ENCODE measurements at places on chromosomes 16 and 17.

- DNase-seq: no peak
Measured at GRCh38 chr17:79415909-79416308, 194.9 kb downstream of the RBFOX3 start.

GRCh38 chr16:85608515-85608885 lies 4.6 kb upstream of the GSE1 start:
- DNase-seq: no peak

GRCh38 chr17:60421273-60422161 lies 772 bp upstream of the CHCT1 start:
- DNase-seq: peak; percentile 91

DNA sequence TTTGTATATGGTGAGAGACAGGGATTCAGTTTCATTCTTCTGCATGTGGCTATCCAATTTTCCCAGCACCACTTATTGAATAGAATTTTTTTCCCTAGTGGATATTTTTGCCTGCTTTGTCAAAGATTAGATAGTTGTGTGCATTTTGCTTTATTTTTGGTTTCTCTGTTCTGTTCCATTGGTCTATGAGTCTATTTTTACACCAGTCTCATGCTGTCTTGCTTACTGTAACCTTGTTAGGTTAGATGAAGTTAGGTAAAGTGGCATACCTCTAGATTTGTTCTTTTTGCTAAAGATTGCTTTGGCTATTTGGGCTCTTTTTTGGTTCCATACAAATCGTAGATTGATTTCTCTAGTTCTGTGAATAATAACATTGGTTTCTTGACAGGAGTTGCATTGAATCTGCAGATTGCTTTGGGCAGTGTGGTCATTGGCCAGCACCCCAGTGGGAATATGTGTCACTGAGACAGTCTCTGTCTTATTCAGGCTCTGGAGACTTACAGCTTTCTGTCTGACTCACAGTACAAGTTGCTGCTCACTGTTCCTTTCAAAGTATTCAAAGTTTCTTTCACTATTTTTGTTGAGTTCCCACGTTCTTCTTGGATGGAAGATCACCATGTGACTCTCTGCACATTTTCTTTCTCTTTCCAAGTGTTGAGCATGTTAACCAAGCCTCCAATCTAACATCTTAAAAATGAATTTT lies 709.1 kb downstream of the CDH11 start:
- peak; percentile 48 for DNase-seq

- DNase-seq: no peak
Measured at GRCh38 chr16:27767081-27767480, 217.1 kb downstream of the KATNIP start.

- no peak for DNase-seq
Measured at GRCh38 chr16:81816351-81816750, 37.3 kb downstream of the PLCG2 start.

DNA sequence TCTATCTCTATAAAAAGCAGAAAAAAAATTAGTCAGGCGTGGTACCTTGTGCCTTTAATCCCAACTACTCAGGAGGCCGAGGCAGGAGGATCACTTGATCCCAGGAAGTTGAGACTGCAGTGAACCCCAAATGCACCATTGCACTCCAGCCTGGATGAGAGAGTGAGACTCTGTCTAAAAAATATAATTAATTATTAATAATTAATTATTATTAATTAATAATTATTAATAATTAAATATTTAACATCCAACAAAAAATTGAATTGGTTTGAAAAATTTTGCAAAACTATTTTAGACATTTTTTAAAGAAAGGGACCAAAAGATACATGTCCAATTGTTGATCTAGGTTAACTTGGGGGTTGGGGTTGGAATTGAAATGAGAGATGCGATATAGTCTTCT lies 51.0 kb downstream of the MYH3 start:
- no peak for DNase-seq

DNA sequence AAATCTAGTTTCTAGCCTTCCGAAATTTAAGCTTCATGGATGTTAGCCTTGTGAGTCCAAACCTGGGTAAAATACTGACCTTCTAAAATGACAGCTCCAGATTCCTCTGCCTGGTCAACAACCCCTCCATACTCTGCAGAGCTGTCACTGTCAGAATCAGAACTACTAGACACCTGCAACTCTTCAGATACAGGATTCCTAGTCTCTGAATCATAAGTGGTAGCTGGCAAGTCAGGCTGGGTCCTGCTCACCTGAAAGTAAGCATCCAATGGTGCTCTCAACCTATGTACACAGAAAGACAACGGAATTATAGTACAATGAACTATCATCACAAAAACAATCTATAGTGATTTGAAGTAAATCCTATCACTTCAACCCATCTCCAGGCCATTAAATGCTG lies 14.8 kb downstream of the RFWD3 start:
- DNase-seq: no peak

GRCh38 chr16:47250983-47251382 lies 107.2 kb upstream of the NETO2 start:
- DNase-seq: no peak

- DNase-seq: no peak
Measured at GRCh38 chr17:4942760-4943508, 2.9 kb downstream of the RNF167 start.

DNA sequence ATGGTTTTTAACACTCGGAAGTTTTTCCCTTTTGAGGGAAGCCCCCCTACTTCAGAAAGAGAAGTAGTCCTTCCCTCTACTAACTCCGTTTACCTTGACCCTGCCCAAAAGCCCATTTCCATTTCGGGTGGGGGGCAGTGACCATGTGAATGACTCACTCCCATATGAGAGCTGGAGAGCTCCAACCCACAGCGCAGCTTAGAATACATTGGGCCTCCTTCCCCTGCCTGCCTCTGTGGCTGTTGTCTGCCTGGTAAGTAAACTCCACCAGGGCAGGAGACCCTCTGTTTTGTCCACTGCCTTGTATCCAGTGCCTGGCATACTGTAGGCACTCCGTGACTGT lies 985 bp downstream of the SGSM2 start:
- DNase-seq: peak; percentile 18

DNA sequence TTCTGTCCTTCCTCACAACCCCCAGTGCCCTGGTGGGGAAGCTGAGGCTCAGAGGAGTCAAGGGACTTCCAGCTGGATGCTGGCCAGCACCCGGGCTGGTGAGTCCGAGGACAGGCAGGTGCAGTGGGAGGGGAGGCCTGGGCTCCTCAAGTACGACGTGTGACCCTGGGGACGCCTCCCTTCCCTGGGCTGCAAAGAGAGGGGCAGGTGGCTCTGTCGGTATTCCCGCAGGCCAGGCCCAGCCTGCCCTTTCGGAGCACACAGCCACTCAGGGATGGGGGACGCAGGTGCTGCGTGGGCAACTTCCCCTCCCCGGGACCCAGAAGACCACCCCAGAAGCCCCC lies 33.1 kb upstream of the PVALEF start:
- no peak for DNase-seq

DNA sequence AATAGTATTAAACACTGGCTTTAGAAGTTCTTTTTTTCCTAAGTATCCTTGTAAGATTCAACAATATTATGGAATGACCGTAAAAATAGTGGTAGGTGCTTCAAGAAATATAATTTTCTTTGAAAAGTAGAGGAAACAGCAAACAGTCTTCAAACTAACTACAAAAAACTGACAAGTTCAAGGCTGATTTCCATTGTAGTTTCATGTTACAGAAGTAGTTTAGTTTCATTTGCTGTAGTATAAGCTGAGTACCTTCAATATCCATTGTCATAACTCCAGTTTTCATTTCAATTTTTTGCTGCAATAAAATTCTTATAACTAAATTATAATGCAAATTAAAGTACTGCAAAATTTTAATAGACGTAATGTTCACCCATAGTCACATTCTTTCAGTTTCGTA lies 19.3 kb downstream of the PHKB start:
- no peak for DNase-seq

- no peak for DNase-seq
Measured at GRCh38 chr16:69048328-69049120, 56.9 kb upstream of the HAS3 start.

DNA sequence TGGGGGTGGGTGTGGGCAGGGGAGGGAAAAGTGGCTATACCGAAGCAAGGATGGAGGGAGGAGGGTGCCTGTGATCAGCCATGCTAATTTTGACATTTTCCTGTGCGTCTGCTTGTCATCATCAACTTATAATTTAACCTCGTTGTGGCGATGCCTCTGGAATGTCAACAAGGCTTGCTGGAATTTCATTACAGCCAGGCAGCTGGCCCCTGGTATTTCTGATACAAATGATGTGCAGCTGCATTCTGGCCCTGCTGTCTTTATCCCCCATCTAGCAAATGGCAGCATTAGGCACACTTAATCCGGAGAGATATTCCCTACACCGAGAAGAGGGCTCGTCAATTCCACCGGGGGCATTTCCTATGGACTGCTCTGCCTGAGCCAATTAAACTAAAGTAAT lies 278.3 kb upstream of the CCL2 start:
- no peak for DNase-seq

GRCh38 chr17:57226793-57227192 lies 29.5 kb upstream of the MSI2 start:
- DNase-seq: no peak

DNA sequence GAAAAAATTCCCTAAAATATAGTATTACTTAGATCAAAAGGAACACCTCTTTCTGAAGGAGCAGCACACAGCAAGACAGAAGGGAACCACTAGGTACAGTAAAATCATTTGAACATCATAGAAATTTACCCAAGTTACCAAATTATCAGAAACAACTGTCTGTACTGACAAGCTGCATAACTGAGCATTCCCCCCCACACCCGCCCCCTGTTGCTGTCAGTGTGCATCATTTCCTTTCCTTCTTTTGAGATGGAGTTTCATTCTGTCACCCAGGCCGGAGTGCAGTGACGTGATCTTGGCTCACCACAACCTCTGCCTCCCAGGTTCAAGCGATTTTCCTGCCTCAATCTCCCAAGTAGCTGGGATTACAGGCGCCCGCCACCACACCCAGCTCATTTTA lies 120.7 kb downstream of the TRIM37 start:
- DNase-seq: no peak

GRCh38 chr16:2008009-2008526 lies 1.6 kb downstream of the ZNF598 start:
- DNase-seq: peak; percentile 89

GRCh38 chr16:1942047-1942809 lies 771 bp downstream of the MSRB1 start:
- no peak for DNase-seq

GRCh38 chr17:38824899-38825761 lies at the start of gene CWC25:
Gene CWC25, minus strand, starts transcription at chr17:38825321. Its CDS starts 138 bp downstream, at chr17:38825183.
- peak; percentile 95 for DNase-seq

DNA sequence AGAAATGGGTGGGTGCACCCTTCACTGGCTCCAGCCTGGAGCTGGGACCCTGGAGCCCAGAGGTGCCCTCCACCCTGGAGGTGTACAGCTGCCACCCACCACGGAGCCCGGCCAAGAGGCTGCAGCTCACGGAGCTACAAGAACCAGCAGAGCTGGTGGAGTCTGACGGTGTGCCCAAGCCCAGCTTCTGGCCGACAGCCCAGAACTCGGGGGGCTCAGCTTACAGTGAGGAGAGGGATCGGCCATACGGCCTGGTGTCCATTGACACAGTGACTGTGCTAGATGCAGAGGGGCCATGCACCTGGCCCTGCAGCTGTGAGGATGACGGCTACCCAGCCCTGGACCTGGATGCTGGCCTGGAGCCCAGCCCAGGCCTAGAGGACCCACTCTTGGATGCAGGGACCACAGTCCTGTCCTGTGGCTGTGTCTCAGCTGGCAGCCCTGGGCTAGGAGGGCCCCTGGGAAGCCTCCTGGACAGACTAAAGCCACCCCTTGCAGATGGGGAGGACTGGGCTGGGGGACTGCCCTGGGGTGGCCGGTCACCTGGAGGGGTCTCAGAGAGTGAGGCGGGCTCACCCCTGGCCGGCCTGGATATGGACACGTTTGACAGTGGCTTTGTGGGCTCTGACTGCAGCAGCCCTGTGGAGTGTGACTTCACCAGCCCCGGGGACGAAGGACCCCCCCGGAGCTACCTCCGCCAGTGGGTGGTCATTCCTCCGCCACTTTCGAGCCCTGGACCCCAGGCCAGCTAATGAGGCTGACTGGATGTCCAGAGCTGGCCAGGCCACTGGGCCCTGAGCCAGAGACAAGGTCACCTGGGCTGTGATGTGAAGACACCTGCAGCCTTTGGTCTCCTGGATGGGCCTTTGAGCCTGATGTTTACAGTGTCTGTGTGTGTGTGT lies 46.8 kb downstream of the IL21R start:
- no peak for DNase-seq

DNA sequence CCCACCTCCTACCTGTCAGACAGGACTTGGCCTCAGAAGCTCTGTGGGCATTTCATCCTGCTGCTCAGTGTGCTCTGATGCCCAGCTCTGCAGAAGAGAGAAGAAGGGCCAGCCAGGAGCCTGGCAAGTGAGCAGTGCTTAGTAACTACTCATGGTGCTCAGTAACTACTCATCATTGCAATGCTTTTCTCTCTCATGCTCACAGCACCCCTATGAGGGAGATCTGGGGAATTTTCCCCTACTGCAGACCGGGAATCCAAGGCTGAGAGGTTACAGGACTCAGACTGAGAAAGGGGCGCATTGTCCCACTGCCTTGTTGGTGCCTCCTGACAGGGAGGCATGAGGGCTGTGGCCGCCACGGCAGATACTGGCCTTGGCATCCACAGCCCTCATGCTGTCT lies 261.1 kb downstream of the C16orf95 start:
- DNase-seq: peak; percentile 52

- no peak for DNase-seq
Measured at GRCh38 chr16:24954137-24954536, 61.0 kb downstream of the ARHGAP17 start.

DNA sequence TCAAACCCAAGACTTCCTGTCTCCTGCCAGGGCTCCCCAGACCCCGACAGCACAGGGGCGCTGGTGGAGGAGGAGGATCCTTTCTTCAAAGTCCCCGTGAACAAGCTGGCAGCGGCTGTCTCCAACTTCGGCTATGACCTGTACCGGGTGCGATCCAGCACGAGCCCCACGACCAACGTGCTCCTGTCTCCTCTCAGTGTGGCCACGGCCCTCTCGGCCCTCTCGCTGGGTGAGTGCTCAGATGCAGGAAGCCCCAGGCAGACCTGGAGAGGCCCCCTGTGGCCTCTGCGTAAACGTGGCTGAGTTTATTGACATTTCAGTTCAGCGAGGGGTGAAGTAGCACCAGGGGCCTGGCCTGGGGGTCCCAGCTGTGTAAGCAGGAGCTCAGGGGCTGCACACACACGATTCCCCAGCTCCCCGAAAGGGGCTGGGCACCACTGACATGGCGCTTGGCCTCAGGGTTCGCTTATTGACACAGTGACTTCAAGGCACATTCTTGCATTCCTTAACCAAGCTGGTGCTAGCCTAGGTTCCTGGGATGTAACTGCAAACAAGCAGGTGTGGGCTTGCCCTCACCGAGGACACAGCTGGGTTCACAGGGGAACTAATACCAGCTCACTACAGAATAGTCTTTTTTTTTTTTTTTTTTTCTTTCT lies 8.1 kb downstream of the SERPINF1 start:
- no peak for DNase-seq

GRCh38 chr17:10045871-10046658 lies 141.0 kb upstream of the RCVRN start:
- no peak for DNase-seq

GRCh38 chr16:82995924-82996441 lies 369.2 kb downstream of the CDH13 start:
- peak; percentile 78 for DNase-seq

DNA sequence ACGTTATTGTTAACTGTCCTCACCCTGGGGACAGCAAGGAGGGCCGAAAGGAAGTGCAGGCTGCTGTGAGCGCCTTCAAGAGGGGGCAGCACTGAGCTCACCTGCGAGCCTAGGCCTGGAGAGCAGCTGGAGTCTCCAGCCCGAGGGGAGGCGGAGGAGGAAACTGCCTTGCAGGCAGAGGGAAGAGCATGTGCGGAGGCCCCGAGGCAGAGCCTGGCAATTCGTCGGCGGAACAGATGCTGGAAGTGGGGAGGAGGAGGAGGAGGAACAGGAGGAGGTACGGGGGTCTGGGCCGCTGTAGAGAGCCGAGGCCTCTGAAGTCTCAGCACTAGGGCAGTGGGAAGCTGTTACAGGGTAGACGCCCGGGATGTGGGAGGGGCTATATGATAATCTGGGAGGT lies 49.6 kb upstream of the PLCG2 start:
- no peak for DNase-seq
